Stimulated activated CD4-positive, alpha-beta T cell treated with anti-CD3 and anti-CD28 coated beads, Interleukin-12 subunit alpha, Interleukin-12 subunit beta, amount 100 ng/mL, for 4 hours (primary cell): ENCODE measurements at places on chromosomes 16 and 17.
A peak's percentile ranks its signal among the peaks of the same experiment; 100 is the strongest.

DNA sequence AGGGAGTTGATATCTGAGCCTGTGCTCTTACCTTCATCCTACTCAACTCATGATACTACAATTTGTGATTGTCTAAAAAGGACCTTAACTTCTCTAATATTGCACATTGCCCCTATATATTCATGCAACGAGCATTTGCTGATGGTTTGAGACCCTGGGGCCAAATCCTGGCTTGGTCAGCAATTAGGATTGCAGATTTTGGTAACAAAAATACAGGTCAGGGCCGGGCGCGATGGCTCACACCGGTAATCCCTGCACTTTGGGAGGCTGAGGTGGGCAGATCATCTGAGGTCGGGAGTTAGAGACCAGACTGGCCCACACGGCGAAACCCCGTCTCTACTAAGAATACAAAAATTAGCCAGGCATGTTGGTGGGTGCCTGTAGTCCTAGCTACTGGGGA lies 35.4 kb upstream of the HAPSTR1 start:
- no peak for DNase-seq

- no peak for DNase-seq
These were observed 30.1 kb downstream of the VPS35 start for GRCh38 chr16:46658925-46659324.

DNA sequence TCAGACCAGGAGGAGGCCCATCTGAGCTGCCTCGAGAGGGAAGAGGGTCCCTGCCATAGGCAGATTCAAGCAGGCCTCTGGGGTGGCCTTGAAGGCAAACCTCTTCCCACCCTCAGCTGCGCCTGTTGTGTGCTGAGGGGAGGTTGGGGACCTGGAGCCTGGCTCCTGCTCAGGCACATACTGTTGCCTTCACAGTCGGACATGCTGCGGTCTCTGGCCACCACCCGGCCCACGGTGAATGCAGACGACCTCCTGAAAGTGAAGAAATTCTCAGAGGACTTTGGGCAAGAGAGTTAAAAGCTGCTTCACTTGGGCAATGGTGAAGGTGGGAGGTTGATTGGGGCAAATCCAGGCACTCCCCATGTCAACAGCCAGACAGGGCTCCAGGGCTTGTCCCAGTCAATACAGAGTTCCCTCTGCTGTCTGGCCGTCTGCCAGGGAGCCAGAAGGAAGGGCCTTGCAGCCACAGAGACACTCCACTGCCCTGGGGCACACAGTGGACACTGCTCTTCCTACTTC lies 6.3 kb downstream of the PDF start:
- DNase-seq: no peak

- no peak for DNase-seq
These were observed 180.1 kb downstream of the PARN start for GRCh38 chr16:14449790-14450480.

GRCh38 chr17:81710514-81711308 lies 1.4 kb upstream of the SLC25A10 start:
- no peak for DNase-seq

DNA sequence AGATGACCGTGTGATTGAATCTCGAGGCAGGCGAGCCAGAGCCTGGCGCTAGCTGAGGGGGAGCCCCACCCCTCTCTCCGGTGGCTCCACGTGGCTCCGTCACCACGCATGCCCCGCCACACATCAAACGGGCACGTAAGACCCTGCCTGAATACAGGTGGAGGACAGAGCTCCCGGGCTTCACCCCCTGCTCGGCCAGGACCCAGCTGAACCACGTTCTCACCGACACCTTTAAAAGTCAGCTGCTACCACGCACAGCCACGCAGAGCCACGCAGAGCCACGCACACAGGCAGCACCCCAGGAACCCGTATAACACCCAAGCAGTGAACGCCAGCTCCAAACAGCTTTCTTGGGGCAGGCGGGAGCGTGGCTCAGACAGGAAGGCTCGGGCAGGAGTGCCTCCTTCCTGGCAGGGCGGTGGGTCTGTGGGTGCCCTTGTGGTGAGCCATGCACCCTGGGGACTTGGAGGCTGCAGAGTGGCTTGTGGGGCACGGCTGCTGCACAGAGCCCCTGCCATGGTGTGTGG lies 4.4 kb downstream of the TMEM204 start:
- DNase-seq: no peak

GRCh38 chr16:86515413-86515776 lies 5.1 kb downstream of the FOXF1 start:
- no peak for DNase-seq

- DNase-seq: no peak
These were observed 65.5 kb upstream of the CREBBP start for GRCh38 chr16:3945751-3946603.

DNA sequence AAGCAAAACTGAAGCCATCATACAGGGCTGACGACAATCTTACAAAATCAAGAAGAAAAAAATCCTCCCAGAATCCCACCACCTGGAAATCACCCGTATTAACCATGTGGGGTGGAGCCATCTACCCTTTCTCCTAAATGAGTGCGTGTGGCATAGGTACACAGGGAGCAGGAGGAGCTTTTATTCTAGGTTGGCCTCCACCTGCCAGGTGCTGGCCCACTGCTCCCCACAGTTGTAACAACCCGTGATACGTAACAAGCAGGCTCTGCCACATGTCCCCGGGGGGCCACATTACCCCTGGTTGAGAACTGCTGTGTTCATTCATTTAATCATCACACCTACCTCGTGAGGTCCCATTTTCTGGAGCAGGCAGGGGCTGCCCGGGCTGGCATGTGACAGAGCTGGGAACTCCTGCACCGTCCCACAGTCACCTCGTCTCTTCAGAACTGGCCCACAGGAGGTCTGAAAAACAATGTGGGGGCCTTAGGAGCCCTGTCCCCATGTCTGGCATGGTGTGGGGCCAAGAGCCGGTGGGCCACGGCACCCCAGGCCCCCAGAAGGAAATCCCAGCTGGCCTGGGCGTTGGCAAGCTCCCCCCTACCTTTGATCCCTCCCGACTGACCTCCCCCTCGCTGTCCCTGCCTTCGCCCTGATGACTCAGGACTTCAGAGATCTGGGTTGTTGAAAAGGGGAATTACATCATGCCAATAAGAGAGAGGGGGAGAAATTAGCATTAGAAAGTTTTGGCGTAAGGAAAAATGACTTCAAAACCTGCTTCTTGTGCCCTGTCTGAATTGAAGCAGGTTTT lies 12.9 kb downstream of the CMIP start:
- no peak for DNase-seq

- no peak for DNase-seq
These were observed 90.1 kb downstream of the TMEM132E start for GRCh38 chr17:34669511-34669910.

DNA sequence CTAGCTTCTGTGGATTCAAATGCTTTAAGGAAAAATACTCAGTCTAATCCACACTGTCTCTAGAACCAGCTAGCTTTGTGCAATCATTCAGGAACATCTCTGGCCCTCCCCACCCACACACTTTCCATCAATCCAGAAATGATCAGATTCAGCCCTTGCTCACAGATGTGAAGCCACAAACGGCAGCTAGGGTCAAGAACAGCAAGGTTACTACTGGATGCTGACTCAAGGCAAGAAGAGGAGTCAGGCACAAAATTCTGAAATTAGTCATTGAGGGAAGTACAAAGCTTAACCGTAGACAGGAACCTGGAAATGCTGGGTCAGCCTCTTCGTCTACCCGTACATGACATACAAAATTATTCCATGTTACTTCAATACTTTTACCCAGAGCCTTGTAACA lies 174.6 kb downstream of the CDH13 start:
- DNase-seq: no peak

- no peak for DNase-seq
These were observed 6.4 kb upstream of the CCDC182 start for GRCh38 chr17:57751348-57751971.

GRCh38 chr16:19907161-19907992 lies 22.7 kb upstream of the GPRC5B start:
- DNase-seq: peak; percentile 62

GRCh38 chr16:79598348-79599181 lies 2.0 kb downstream of the MAF start:
- DNase-seq: peak; percentile 37

GRCh38 chr16:83004868-83005652 lies 378.3 kb downstream of the CDH13 start:
- no peak for DNase-seq

GRCh38 chr17:27413792-27414191 lies 42.5 kb upstream of the KSR1 start:
- DNase-seq: no peak

DNA sequence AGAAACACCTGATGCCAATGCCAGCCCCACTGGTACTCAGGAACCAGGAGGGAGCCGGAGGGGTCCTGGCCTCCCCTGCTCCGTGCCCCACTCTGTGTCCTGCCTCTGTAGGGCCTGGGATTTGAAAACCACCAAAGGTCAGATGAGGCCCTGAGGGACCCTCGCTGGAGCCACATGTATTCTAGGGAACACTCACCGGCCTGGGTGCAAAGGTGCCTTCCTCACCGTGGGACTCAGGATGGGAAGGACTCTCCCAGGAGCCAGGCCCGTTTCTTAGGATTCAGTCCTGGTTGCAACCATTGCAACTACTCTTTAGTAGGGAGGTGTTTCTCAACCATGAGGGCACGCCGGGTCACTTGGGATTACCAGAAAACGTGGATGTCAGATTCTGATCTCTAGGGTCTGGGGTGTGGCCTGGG lies 74.6 kb downstream of the N4BP1 start:
- no peak for DNase-seq

DNA sequence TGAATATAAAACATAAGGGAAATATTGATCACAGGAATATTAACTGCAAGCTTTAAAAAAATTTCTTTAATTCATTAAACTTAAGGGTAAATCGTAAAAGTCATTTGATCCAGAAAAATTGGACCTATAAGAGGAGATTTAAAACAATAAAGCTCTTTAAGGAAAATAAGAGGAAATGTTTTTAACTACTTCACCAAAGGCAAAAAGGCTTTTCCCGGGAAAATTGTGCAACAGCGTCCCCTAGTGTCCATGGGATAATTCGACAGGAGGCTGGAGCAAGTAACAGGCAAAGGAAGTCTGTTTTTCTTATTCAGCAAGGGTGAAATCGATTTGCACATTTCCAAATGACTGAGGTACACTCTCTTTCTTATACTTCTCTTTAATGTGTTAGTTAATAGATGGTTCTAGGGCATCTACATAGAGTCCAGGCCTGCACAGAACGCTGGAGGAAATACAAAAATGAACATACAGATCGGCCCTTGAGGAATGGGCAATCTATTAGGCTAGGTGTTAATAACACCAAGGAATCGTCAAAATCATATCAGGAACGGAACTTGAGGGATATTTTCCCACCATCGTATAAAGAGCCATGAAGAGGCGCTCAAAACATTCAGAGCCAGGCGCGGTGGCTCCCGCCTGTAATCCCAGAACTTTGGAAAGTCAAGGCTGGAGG lies 61.4 kb downstream of the ZNF18 start:
- no peak for DNase-seq

DNA sequence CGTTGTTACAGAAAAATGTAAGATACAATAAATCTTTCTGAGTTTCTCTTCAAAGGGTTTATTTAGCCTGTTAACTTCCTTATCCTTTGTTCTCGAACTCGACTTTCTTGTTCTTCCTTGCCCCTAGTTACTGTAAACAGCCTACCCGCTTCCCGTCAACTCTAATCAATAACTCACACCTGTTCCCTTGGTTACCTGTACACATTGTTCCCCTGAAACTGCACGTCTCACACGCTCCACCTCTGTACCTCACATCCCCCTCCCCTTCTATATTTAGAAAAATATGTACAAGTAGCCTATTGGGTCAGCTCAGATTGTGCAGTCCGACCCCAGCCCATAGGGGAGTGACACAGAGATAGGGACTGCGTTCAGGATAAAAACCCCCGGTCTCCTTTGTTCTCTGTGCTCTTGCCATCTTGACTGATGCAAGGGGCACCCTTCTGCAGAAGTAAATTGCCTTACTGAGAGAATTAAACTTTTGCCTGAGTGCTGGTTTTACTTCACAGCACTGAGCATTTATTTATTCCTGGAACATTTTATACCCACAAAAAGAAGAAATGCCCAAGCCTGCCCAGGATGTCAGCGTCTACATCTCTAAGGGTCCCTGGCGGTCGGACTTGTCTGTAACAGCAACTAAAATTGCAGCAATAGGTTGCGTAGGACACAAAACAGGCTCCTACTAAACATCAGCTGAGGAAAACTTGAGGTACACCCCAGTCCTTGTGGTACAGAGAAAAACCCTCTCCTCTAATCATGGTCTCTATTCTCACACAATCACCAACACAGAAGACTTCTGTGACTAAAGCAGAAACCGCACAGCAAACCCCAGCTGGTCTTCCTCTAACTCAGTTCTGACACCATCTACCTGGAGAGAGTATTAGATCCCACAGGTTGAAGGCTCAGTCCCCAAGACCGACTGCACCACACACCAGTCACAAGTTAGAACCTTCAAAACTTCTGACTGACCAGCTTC lies 11.3 kb downstream of the WDR45B start:
- DNase-seq: no peak

GRCh38 chr17:67942810-67943209 lies 53.5 kb downstream of the C17orf58 start:
- no peak for DNase-seq

DNA sequence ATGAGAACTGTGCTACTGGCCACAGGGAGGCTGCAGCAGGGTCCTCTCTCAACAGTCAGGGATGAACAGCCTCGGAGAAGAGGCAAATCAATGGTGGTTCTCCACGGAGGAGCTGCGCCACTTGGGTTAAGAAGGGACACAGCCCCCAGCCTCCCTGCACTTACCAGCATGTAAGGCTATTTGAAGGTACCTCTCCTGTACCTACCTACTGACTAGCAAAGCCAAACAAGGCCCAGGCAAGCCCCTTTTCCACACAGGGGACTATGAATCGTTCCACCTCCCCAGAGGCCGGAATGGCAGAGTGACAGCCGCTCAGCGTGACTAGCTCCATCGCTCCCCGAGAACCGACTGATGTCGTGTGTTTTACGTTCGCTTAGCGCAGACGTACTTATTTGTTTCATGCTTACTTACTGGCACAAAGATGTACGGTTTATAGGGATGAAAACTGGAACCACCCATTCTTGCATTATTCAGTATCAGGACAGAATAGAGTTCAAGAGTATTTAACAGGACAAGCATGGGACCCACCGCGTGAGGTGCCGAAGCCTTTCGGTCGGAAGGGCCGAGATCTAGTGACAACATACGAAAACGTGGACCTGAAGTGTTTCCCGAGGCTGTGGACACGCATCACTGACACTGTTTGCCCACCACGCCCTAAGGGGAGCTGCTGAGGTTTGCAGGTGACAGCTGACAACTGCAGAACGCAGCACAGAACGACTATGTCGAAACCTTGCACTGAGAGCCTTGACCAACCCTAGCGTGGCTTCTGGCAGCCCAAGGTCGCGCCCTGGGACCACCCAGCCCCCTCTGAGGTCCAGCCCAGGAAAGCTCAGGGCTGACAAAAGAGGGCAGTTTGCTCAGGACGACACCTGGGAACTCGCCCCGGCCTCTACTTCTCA lies 1.0 kb downstream of the TEPSIN start:
- DNase-seq: no peak

DNA sequence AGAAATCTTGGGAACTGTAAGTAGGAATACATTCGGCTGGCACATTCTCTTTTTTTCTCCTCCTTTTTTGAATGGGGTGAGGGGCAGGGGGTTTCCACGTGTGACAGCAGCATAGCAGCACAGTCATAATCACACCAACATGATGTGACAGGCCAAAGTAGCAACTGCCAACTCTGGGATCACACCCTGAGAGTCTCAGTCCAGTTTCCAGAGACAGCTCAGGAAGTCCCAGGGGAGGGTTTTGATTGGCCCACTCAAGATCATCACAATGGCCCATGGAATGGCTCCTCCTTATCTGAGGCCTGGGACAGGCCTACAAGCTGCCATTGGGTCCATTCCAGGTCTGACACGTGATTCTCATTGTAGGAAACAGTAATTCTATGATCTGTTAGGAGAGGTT lies 207.1 kb upstream of the ASIC2 start:
- no peak for DNase-seq

GRCh38 chr17:29683481-29683880 lies 60.8 kb upstream of the CORO6 start:
- DNase-seq: no peak
